ENCODE measurements at places on chromosomes 11 and 22.

DNA sequence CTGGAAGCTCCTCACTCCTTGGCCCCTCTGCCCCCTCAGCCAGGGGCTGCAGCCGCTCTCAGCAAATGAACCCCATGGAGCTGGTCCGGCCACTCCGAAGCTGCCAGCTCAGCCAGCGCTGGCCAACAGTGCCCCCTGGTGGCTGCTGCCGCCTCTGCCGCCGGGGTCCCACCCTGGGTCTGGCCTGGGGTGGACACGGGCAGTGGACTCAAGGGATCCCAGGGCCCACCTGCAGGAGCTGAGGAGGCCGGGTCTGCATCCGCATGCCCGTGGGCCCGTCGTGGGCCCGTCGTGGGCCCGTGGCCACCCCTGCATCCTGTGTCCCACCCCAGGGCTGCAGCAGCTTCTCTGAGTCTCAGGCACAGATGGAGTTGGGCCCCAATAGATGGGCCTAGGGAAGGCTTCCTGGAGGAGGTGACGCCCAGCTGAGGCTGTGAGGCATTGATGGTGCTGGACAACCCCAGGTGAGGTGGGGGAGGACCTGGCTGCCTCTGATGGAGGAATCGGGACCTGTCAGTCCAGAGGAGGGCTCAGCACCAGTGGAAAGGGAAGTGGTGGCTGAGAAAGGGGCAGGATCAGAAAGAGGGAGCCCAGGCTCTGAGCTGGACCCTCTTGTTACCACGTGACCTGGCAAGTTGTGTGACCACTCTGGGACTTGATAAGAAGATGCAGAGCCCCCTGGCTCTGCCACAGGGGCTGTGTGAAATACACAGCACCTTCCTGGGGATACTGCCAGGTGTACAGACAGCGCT is 522.3 kb downstream of the BRD1 start:
- peak; percentile 25 for DNase-seq

GRCh38 chr11:126893796-126894195 is 106.8 kb downstream of the KIRREL3 start:
- no peak for DNase-seq

- DNase-seq: no peak
Observed at GRCh38 chr22:16387088-16387487, 205.5 kb downstream of the CCT8L2 start.

GRCh38 chr11:128761339-128761738 is 67.5 kb downstream of the FLI1 start:
- no peak for DNase-seq
